ENCODE measurements at places on chromosomes 6 and 20. TPM values are rescaled to one million over a fixed set of nuclear protein-coding genes. Genes with fewer than 3 reads are reported as not detected.

RGS17 gene
- 4.0 TPM for total RNA-seq

GPR6 gene
- total RNA-seq: not detected

B3GAT2 gene
- total RNA-seq: not detected

SLC35B3 gene
- 23.6 TPM for total RNA-seq
